ENCODE measurements at places on chromosomes 4 and X.

- DNase-seq: no peak
These were observed 283.9 kb upstream of the GPC4 start for GRCh38 chrX:133699023-133699728.

DNA sequence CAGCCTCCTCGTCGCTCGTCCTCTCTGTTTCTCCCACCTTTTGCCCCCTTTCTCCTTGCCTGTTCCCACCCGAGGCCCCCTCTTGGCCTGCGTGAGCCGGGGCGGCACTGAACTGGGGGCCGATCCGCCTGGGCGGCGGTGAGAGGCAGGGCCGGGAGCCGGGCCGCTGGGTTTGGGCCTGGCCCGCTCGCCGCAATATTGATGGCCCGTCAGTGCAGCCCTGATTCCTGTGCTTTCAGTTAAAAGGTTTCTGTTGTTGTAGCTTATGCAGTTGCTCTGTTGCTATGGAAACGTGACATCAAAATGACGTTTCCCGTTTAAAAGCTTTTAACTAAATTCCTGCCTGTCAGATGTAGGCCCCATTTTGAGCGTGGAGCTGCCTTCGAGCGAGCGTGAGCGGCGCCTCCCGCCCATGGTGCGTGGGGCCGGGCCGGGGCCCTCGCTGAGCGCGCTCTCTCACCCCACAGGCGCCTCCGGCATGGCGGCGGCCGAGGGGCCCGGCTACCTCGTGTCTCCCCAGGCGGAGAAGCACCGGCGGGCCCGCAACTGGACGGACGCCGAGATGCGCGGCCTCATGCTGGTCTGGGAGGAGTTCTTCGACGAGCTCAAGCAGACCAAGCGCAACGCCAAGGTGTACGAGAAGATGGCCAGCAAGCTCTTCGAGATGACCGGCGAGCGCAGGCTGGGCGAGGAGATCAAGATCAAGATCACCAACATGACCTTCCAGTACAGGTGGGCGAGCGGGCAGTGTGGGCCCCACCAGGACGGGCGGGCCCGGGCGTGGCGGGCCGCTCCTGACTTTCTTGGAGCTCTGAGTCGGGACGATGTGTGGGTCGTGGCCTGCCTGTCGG, at the start of gene MSANTD1:
Gene MSANTD1, plus strand, starts transcription at position 349 of the 851 bp plus-strand sequence. Its CDS starts 64 bp downstream, at position 413.
- DNase-seq: no peak

DNA sequence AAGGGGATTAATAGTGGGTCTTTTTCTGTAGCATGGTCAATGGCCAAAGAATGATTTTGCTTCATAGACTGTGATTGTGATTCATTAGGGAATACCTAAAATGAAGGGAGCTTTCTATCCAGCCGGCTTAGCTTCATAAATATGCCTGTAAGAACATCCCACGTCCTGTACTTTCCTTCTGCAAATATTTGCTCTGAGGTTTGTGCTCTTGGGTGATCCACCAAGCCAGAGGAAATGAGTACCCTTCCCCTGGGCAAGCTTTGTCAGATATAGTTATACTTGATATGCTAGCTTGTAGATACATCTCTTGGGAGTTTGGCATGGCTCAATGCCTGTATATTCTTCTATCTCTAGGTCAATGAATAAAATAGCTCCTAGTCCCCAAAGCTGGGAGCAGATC, 28.2 kb upstream of the SPARCL1 start:
- DNase-seq: no peak

- no peak for DNase-seq
These were observed 17.8 kb downstream of the SCD5 start for GRCh38 chr4:82780752-82781231.

DNA sequence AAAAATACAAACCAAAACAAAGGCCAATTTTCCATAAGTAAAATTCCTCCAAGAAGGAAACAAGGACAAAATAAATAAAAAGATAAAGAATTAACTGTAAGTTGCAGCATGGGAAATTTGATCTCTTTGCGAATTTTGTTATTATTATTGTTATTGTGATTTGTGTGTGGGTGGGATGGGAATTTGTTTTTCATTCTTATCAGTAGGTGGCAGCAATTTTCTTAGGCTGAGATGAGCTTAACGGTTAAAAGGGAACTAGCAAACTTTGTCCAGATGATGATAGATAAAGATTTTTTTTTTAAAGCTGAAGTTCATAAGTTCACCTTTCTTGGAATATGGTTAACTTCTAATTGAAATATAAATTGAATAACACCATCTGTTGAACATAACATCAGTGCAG, 83.2 kb upstream of the IL1RAPL2 start:
- no peak for DNase-seq

- DNase-seq: no peak
These were observed 248.5 kb downstream of the ENOX2 start for GRCh38 chrX:130654409-130654950.

- DNase-seq: no peak
These were observed 67.1 kb upstream of the HS3ST1 start for GRCh38 chr4:11495818-11496217.

DNA sequence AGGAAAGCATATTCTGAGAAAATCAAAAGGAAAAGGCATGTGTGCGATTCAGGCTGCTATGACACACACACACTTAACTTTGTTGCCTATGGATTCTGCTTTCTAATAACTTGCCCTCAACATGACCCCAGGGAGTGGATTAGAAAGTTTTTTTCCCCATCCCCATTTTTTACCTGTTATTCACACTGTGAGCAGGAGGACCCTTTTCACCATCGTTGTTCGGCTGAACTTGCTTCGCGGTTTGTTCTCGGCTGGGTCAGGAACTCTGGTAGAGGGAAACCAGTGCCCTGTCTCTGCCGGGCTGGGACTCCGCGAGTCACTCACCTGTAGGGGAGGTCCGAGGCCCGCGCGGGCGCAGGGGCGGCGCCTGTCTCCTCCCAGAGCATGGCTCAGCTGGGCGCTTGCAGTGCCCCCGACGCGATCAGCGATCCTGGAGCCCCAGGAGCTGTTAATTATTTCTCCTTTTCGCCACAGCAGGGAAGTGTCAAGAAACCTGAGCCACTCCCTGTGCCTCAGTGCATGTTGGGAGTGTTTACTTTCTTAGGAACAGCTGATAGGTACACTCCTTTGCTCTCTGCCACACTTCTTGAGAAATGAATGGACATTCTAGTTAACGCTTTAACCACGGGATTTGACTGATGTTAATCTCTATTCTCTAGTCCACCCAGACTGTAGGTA, at the start of gene RASSF6:
Gene RASSF6, minus strand, starts transcription at position 322 of the 678 bp plus-strand sequence. CDS start 8,641 bp downstream, outside the sequence.
- DNase-seq: peak; percentile 65

DNA sequence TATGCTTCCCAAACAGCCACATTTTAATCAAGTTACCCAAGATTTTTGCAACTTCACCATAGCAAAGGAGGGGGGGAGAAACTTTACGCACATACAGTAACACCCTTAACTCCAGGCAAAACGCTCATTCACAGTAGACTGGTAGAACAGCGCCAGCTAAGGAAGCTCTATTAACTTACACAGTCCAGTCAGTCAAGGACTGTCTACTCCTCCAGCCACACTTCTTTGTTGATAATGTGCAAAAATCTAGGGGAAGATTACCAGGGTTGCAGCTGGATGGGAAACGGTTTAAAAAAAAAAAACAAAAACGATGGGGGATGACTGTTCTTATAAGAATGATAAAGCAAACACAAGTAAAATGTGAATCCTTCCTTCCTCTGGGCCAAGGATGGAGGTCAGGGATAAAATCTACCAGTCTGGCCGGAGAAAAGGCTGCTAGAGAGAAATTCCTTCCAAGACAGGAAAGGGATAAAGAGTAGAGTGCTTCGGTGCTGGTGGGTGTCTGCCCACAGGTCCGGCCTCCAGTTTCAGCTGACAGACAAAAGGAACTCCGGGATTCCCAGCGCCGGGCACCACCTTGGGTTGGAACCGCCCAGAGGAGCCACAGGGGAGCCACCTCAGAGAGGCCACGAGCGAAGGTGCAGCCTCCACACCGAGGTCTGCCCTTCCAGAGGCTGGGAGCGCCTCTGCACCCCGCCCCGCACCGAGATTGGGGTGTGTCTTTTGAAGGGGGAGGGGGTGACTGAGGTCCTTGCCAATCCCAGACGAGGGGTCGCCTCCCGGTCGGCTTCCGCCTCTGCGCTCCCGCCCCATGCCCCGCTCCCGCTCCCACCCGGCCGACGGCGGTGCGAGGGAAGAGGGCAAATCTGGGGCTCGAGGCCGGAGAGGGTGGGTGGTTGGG, 811 bp downstream of the ANKRD50 start:
- peak; percentile 67 for DNase-seq

GRCh38 chr4:2607822-2608221, 71.4 kb downstream of the FAM193A start:
- DNase-seq: no peak

- peak; percentile 57 for DNase-seq
These were observed 73.1 kb downstream of the MTHFD2L start for GRCh38 chr4:74230902-74231499.

DNA sequence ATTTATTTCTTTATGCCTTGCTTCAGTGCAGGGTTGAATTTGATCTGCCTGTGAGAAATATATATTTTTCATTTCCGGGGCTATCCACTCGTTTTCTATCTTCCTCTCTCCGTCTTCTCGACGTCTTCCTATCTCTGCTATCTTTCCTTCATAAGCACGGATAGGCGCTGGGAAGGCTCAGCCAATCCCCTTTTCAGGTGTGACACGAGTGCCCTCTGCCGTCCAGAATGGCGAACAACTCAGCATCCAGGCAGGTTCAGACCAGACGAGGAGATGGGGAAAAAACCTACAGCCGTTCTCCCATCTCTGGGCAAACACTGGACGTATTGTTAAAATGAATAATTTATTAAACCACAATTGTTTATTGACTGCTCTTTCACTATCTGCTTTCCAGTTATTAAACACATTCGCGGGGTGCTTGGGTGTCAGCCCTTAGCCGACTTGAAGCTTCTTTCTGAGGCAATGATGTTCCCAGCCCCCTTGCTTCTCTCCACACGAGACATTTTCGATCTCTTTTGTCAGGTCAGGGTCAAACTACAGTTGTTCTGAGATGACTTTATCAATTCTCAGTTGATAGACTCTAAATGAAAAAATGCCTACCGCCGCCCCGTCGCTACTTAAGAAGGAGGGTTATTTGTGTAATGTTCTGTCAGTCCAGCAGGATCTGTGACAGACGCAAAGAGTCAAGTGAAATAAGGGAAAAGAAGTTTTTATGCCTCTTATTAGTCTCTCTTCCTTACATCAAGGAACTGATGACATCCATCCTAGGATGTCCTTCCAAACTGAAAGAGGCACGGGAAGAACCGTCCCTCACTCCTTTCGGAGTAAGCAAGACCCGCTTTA, 96.3 kb upstream of the NOCT start:
- DNase-seq: peak; percentile 82

DNA sequence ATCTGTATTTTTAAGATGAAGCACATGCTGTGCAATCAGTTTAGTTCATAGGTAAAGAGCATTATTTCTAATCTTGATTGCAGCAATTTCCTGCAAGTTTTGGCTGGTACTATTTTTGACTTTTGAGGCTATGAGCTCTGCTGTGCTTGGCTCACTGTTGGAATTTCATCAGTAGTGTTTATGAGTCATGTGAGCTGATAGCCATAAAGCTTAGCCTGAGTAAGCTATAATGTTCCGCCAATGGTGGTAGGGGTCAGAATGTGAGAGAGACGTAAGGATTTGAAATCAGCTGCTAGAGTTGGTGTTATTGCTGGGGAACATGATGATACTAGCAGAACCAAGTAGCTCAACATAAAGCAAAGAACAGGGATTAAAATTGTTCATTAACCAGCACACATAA, 590.9 kb upstream of the GNPDA2 start:
- DNase-seq: peak; percentile 4

DNA sequence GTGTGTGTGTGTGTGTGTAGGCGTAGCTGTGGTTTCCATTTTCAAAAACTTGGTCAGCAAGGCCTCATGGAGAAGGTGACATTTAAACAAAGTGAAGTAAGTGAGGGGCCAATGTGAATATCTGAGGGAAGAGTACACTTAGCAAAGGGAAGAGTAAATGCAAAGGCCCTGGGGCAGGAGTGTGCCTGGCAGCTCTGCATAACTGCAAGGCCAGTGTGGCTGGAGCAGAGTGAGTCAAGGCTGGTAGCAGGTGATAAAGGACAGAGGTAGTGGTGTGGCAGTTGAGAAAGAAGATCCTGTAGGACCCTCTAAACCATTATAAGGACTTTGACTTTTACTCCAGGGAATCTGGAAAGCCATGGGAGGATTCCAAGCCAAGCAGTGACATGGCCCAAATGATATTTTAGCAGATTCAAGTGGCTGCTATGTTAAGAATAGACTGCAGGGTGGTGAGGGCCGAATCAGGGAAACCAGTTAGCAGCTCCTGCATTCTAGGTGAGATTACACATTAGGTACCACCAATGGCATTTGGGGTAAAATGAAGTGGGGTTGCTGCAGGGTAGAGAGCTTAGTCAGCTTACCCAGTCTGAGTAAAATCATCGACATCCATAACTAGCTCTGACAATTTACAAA, 5.9 kb upstream of the TBC1D1 start:
- no peak for DNase-seq

DNA sequence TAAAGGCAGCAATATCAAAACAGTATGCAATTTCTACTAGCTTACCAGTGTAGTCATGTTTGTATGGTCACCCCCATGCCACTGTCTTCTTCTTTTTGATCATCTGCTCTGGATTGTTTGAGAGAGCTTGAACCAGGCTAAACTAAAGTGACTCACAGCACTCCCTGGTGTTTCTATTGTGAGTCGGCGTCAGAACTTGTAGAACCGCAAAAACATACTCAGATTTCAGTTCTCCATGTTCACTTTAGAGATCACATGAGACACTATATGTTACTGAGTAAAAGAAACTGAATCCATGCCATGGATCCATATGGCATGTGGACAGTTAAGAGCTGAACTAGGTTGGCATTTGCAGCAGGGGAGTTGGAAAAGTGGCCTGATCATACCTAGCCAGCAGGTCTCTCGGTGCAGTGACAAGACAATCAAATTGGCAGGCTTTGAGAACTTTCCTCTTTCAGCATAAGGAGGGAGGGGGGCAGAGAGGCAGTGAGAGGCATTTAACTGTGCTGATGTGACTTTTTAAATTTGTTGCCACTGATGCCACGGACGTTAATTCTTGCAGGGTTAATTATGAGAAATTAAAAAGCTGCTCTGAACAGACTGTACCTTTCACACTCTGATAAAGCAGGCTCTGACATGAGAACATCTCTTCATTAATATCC, 88.4 kb downstream of the AFF2 start:
- no peak for DNase-seq

- no peak for DNase-seq
These were observed 27.7 kb downstream of the PJA1 start for GRCh38 chrX:69137371-69138117.

GRCh38 chr4:907691-908425, 24.3 kb downstream of the GAK start:
- no peak for DNase-seq

DNA sequence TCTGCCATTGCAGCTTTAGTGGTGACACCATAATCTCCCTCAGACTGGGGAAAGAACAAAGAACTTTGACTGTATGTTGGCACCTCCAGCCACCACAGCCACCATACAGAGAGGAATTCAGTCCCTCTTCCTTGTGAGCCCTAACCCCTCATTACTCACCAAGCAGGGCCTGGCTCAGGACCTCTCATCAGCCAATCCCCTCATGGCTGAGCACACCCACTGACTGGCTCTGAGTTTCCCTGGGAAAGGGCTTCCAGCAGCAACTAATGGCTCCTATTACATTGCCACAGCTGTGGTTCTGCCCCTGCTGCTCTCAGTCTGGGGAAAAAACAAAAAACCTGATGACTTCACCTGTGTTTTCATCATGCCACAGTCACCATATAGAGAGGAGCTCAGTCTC, 1482.6 kb downstream of the FAM133A start:
- no peak for DNase-seq
